ENCODE measurements at places on chromosomes 12 and 14. TPM values are rescaled to one million over a fixed set of nuclear protein-coding genes. Genes with fewer than 3 reads are reported as not detected.

The PLD4 gene
- 0.04 TPM for total RNA-seq

The FZD10 gene
- 0.60 TPM for total RNA-seq

The TDRD9 gene
- not detected for total RNA-seq

The ACVRL1 gene
- total RNA-seq = not detected

The ADAMTS20 gene
- total RNA-seq = 4.5 TPM

DNA sequence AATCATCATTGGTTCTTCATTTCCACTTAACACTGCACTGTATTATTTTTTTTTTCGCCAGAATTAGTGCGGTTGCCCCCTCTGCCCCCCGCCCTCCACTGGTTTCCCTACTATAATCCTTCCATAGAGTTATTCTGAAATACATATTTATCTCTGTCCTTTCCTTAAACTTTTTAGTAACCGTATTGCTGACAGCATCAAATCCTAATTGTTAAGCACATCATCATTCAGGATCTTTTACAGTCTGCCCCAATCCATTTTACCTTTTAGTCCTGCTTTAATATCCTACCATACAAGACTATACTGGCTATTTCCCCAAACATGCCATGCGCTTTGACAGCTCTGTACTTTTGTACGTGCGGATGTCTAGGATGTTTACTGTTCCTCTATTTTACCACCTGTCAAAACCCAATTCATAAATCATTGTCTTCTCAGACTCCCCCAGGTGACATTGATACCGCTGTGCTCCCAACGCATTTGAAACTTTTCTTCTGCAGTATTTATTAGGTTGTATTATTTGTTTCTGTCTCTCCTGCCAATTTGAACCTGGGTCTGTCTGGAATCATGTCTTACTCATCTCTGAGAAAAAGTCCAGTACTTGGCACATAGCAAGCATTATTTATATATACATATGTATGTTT is 1.0 kb downstream of the FGFR1OP2 start:
- H3K4me3 ChIP-seq = peak overlapping the region; percentile 97
- no peaks in the 10 kb centered on the region for H3K4me1 ChIP-seq
- no peak overlapping the region for H3K27ac ChIP-seq
- no peaks in the 10 kb centered on the region for H3K36me3 ChIP-seq
- H3K27me3 ChIP-seq = no peaks in the 10 kb centered on the region

- H3K27me3 ChIP-seq = no peaks in the 10 kb centered on the region
- H3K4me1 ChIP-seq = peaks cover 2% of the 10 kb centered on the region
- no peak overlapping the region for H3K4me3 ChIP-seq
- DNase-seq = no peak
- no peak overlapping the region for H3K27ac ChIP-seq
Observed at GRCh38 chr14:75515629-75515996, 6.7 kb upstream of the BATF start.

GRCh38 chr14:100988956-100989355 is 85.4 kb upstream of the RTL1 start:
- no peak overlapping the region for H3K4me3 ChIP-seq
- H3K36me3 ChIP-seq = no peaks in the 10 kb centered on the region
- DNase-seq = no peak
- no peaks in the 10 kb centered on the region for H3K4me1 ChIP-seq
- no peak overlapping the region for H3K27ac ChIP-seq

DNA sequence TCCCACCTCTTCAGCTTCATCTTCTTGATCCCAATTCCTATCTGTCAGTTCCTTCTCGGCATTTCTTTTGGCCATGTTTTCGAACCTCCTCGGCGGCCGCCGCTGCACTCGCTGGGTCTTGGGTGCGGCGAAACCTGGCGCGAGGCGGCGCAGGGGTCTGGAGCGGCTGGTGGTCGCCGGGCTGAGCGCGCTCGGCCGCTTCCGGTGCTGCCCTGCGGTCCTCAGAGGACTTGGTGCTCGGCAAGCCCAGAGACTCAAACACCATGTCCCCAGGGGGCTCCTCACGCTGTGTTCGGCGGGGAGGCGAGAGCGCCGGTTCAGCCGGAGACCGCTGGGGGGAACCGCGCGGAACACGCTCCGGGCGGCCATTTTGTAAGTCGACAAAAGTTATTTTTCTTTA is 51.8 kb downstream of the PPP1R36 start:
- H3K36me3 ChIP-seq = no peaks in the 10 kb centered on the region
- peak; percentile 35 for DNase-seq
- no peaks in the 10 kb centered on the region for H3K27me3 ChIP-seq
- H3K4me3 ChIP-seq = no peak overlapping the region
- H3K4me1 ChIP-seq = no peaks in the 10 kb centered on the region

DNA sequence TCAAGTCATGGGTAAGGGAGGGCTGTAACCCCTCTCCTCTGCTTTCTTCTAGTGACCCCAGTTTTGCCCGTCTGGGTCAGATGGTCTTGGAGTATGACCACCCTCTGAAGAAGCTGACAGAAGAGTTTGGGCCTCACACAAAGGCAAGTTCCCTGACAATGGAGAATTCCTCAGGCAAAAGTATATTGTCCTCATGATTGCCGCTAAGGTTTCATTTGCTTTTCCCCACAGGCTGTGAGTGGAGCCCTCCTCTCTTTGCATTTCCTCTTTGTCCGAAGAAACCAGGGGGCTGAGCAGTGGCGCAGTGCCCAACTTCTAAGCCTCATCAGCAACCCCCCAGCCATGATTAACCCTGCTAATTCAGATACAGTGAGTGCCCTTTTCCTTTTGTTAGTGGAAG is 12.1 kb downstream of the NCKAP1L start:
- H3K4me1 ChIP-seq = no peaks in the 10 kb centered on the region
- no peaks in the 10 kb centered on the region for H3K36me3 ChIP-seq
- no peak for DNase-seq

DNA sequence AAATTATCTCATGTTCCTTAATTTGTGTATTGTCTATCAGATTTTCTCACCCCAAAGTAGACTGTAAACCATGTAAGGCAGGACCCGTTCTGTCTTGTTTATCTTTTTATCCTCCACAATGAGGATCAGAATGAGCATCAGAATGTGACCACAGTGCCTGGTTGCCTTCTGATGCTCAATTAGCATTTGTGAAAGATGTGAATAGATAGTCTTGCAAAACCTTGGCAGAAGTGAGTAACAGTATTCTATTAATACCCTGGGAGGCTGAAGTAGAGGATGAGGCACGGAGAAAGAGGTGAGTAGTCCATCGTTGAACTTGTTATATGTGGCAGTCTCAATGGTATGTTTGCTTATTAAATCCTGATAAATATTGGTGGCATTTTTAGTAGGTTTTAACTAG is 781.4 kb downstream of the NRXN3 start:
- H3K27me3 ChIP-seq = no peaks in the 10 kb centered on the region
- no peak overlapping the region for H3K4me3 ChIP-seq
- no peaks in the 10 kb centered on the region for H3K36me3 ChIP-seq
- H3K27ac ChIP-seq = no peak overlapping the region
- DNase-seq = no peak

DNA sequence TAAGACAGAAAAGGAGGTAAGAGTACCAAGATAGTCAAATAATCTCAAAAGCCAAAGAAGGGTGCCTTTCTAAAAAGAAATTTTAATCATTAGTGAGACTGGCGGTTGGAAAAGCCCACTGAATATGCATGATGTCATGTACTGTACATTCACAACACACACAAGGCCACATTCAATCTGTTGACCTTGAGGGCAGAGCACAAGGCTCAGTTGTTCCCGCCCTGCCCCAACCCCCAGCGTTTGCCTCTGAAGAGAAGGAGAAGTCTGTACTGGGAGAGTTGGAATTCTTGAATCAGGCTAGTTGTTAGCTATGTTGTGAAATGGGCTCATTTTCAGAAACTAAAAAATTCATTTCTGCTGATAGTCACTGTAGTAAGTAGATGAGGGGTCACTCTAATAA is 50.2 kb upstream of the NID2 start:
- no peaks in the 10 kb centered on the region for H3K36me3 ChIP-seq
- no peak overlapping the region for H3K4me3 ChIP-seq
- H3K27ac ChIP-seq = no peak overlapping the region
- H3K4me1 ChIP-seq = no peaks in the 10 kb centered on the region
- DNase-seq = no peak

DNA sequence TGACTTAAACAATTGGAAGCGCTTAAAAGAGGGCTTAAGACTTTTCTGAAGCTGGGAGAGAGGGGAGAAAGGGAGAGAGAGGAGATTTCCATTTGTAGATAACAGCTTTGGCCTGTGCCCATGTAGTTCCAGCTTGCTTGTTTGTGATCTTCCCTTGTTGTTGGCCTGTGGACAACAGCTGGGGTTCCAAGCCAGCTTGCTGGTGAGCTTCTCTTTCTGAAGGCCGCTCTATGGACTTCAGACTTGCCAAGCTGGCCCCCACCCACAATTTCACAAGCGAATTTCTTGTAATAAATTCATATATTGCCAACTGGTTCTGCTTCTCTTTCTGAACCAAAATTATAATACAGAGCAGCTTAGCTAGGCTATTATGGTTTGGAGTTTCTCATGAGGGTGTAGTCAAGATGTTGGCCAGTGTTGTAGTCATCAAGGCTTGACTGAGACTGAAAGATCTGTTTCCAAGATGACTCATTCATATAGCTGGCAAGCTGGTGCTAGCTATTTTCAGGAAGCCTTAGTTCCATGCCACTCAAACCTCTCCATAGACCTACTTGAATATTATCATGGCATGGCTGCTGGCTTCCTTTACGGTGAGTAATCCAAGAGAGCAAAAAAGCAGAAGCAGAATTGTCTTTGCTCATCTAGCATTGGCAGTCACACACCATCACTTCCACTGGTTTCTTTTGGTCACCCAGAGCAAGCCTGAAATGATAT is 89.4 kb downstream of the ATP23 start:
- no peaks in the 10 kb centered on the region for H3K4me1 ChIP-seq
- H3K36me3 ChIP-seq = no peaks in the 10 kb centered on the region
- no peak overlapping the region for H3K4me3 ChIP-seq
- no peaks in the 10 kb centered on the region for H3K27me3 ChIP-seq
- no peak overlapping the region for H3K27ac ChIP-seq

DNA sequence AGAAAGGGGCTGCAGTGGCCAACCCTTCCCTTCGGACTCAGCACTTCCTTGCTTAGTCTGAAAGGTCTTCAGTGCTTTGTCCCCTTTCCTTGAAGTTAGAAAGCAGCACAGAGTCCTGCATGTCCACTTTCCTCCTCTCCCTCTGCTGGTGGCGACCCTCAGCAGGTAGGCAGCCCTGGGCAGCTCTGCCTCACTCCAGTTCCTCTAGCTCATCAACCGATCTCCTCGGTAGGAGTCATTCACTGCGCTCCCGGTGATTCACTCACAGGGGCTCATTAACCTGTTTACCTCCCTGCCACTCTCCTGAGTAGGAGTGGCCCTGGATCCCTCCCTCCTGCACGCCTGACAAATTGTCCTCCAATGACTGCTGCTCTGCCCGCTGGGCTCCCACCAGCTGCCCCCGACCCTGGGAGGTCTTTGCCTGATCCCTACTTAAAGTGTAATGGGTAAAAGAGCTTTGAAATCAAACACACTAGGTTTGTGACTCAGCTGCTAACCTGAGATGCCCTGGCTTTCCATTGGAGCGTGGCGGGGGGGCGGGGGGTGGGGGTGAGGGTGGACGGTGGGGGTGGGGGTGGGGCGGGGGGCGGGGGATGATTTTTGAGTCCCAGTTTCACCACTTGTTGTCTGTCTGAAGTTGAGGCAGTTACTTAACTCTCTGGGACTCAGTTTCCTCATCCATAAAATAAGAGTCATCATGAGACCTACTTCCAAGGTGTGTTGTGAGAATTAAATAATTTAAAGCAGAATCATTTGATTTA is 4.2 kb downstream of the SCNN1A start:
- peaks cover 53% of the 10 kb centered on the region for H3K4me1 ChIP-seq
- peak overlapping the region; percentile 43 for H3K4me3 ChIP-seq
- no peaks in the 10 kb centered on the region for H3K36me3 ChIP-seq
- no peaks in the 10 kb centered on the region for H3K27me3 ChIP-seq
- peak; percentile 93 for DNase-seq
- peak overlapping the region; percentile 72 for H3K27ac ChIP-seq

DNA sequence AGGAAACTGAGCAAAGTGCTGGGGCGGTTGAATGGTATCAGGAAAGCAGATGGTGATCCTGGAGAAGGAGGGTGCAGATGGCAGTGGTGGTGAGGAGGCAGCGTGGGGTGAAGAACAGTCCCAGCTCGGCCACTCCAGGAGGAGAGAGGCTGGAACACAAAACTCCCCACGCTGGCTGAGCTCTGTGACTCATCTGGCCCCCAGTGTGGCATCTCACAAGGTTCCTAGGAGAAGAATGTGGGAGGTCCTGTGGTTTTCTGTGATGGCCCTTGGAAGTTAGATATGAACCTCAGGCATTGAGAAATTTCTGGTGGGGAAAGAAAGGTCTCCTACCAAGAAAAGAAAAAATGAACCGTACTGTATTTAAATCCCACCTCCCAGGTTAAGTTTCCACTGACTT is 8.0 kb upstream of the NRXN3 start:
- H3K4me3 ChIP-seq = no peak overlapping the region
- no peaks in the 10 kb centered on the region for H3K36me3 ChIP-seq
- no peak overlapping the region for H3K27ac ChIP-seq
- no peaks in the 10 kb centered on the region for H3K4me1 ChIP-seq
- no peaks in the 10 kb centered on the region for H3K27me3 ChIP-seq

- H3K36me3 ChIP-seq = peaks cover 3% of the 10 kb centered on the region
- DNase-seq = no peak
- H3K4me3 ChIP-seq = no peak overlapping the region
- H3K27me3 ChIP-seq = no peaks in the 10 kb centered on the region
- no peaks in the 10 kb centered on the region for H3K4me1 ChIP-seq
Observed at GRCh38 chr12:34333337-34333736, 311.0 kb downstream of the ALG10 start.

DNA sequence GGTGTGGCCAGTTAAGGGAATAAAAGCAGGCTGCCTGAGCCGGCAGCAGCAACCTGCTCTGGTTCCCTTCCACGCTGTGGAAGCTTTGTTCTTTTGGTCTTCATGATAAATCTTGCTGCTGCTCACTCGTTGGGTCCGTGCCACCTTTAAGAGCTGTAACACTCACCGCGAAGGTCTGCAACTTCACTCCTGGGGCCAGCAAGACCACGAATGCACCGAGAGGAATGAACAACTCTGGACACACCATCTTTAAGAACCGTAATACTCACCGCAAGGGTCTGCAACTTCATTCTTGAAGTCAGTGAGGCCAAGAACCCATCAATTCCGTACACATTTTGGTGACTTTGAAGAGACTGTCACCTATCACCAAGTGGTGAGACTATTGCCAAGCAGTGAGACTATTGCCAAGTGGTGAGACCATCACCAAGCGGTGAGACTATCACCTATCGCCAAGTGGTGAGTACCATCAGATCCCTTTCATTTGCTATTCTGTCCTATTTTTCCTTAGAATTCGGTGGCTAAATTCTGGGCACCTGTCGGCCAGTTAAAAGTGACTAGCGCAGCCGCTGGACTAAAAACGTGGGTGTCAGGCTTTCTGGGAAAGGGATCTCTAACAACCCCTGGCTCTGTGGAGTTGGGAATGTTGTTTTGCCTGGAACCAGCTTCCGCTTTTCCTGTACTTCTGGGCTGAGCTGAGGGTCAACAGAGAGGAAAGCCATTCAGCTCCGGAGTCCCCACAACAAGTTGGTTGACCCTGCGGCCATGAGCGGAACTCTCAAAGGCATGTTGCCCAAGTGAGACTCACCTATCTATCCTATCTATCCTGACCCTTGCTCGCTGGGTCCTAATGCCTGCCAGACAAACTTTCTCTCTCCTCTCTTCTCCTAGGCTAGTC is at the start of gene DHRS2:
DHRS2 (plus strand) TSS at position 48 of the 895 bp plus-strand sequence. CDS start 2,501 bp downstream, outside the sequence.
- no peaks in the 10 kb centered on the region for H3K36me3 ChIP-seq
- H3K4me1 ChIP-seq = peaks cover 6% of the 10 kb centered on the region
- H3K27me3 ChIP-seq = no peaks in the 10 kb centered on the region
- H3K4me3 ChIP-seq = no peak within 1 kb of the TSS

- H3K27me3 ChIP-seq = no peaks in the 10 kb centered on the region
- H3K4me3 ChIP-seq = no peak overlapping the region
- no peaks in the 10 kb centered on the region for H3K4me1 ChIP-seq
- DNase-seq = no peak
- H3K27ac ChIP-seq = no peak overlapping the region
- H3K36me3 ChIP-seq = no peaks in the 10 kb centered on the region
Observed at GRCh38 chr12:124264089-124264795, 30.7 kb upstream of the RFLNA start.
